MM.1S (cell line): ENCODE measurements at places on chromosomes 7 and 10.

DNA sequence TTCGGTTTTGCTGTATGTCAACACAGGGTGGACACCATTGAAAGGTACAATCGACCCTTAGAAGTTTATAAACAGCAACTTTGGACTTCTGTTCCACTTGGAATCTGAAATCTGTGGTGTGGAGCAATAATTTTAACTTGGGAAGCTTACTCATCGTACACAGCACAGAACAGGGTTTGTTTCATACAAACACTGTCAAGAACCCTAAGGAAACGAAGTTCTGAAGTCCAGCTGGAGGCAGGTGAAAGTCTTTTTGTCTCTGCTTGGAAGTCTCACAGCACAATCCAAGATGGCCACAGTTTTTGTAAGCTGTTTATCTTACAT is 31.5 kb downstream of the NMT2 start:
- H3K4me3 ChIP-seq = no peak overlapping the region
- H3K27me3 ChIP-seq = no peaks in the 10 kb centered on the region
- H3K27ac ChIP-seq = no peak overlapping the region
- H3K4me1 ChIP-seq = no peaks in the 10 kb centered on the region
- H3K36me3 ChIP-seq = no peaks in the 10 kb centered on the region
- DNase-seq = no peak

GRCh38 chr7:40331915-40332314 is 197.1 kb downstream of the SUGCT start:
- peaks cover 21% of the 10 kb centered on the region for H3K4me1 ChIP-seq
- DNase-seq = no peak
- no peaks in the 10 kb centered on the region for H3K27me3 ChIP-seq
- no peak overlapping the region for H3K4me3 ChIP-seq
- H3K27ac ChIP-seq = no peak overlapping the region

DNA sequence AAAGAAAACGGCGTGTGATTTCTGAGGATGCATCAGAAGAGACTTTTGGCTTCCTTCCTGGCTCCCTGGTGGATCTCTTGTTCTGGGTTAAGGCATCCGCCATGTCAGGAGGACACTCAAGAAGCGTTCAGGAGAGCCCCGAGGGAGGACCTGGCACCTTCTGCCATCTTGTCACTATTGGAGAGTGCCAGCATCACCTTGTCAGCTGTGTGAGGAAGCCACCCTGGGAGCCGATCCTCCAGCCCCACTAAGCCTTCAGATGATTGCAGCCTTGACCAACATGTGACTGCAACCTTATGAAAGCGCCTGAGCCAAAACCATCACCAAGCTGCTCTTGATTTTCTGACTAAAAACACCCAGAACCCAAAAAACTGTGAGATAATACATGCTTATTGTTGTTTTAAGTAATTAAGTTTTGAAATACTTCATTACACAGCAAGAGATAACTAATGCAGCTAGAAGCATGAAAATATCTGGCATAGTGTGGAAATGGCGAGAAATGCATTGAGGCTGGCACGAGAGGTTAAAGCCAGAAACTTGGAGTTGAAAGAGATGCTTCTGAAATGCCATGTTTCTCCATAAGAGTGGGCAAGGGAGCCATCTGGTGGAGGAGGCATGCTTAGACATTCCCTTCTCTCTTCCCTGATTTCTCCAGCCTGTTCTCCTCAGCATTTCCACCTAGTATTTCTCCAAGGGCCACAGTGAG is 5.4 kb upstream of the ZFYVE27 start:
- peak; percentile 51 for DNase-seq
- no peaks in the 10 kb centered on the region; the same call in 1 of the 2 replicates for H3K27me3 ChIP-seq
- H3K36me3 ChIP-seq = no peaks in the 10 kb centered on the region
- H3K27ac ChIP-seq = no peak overlapping the region
- no peak overlapping the region for H3K4me3 ChIP-seq

DNA sequence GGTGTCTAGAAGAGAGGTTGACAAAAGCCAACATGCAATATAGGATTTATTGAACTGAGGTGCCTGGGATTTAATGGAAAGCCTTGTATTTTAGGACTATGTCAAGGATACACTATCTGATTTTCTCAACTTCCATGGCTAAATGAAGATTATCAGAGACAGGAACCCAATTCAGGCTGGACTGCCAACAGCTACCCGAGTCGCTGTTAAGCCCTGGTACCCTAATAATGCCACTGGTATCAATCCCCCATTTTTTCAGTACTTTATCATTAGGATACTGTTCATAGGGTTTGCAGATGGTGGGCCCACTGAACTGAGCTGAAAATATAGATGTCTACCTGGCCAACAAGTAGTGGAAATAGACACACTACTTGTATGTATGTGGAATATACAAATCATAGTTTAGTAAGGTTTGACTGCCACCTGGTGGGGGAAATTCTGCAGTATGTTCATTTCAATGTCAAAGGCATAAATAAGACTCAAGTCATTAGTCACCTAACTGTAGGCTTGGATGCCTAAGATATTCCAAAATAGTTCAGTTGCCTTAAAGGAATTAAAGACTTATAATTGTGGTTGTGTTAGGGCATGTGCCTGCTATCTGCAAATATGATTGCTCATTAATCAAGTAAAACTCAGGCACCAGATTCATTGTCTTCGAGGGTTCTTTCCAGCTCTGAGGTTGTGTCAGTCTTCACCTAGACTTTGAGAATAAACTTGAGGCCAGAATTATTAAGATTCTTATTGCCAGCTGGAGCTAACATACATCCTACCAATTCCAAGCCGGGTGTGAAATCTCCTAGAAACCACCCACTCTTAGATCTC is 34.1 kb upstream of the NOBOX start:
- peak; percentile 67 for DNase-seq
- H3K4me1 ChIP-seq = no peaks in the 10 kb centered on the region
- no peak overlapping the region for H3K4me3 ChIP-seq
- H3K27ac ChIP-seq = no peak overlapping the region

DNA sequence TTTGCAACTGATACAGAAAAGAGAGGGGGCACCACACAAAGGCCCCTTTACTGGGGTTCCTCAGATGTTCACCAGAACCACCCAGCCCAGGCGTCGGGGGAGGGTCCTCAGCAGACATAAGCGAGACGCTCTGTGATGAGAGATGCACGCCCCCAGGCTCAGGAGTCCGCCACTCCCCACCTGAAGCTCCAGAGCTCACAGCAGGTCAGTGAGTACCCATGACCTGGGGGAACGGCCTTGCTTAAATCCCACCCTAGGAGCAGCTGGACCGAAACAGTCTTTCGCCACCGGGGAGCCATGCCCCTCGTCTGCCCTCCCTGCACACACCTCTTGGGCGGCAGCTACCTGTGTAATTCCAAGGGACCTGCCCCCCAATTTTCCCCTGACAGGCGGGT is 2.8 kb downstream of the CRYGN start:
- H3K27ac ChIP-seq = no peak overlapping the region
- no peak overlapping the region for H3K4me3 ChIP-seq
- H3K27me3 ChIP-seq = peaks cover 36% of the 10 kb centered on the region
- H3K4me1 ChIP-seq = no peaks in the 10 kb centered on the region

DNA sequence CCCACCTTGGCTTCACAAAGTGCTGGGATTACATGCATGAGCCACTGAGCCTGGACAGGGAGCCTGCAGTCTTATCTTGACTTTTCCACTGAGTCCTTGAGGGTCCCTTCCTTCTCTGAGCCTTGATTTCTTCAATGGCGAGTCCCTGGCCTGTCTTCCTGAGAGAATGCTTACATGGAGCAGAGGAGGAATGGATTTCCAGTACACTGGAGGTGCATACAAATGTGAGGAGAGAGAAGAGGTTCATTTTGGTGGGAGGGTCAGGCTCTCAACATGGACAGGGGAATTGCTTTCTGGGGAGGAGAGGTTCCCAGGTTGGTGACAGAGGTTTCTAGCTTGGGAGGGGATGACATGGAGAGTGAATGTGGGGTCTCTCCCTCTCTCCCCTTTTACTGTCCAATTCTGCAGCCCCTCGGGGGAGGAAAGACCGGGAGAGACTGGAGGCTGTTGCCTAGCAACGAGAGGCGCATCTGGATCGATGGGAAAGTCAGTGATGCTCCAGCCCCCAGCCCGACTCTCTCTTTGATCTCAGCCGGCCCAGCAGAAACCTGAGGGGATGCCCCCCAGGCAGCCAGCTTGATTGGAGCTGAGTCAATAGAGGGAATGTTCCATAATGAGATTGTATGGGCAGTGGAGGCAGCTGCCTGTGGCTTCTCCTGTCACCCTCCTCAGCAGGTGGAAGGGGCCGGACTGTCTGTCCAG is 14.8 kb downstream of the SRRM3 start:
- no peak overlapping the region for H3K4me3 ChIP-seq
- no peak overlapping the region for H3K27ac ChIP-seq
- no peak for DNase-seq
- no peaks in the 10 kb centered on the region for H3K4me1 ChIP-seq
- H3K27me3 ChIP-seq = peaks cover 77% of the 10 kb centered on the region
- no peaks in the 10 kb centered on the region for H3K36me3 ChIP-seq

- peaks cover 22% of the 10 kb centered on the region for H3K4me1 ChIP-seq
- peaks cover 5% of the 10 kb centered on the region; the same call in 1 of the 2 replicates for H3K27me3 ChIP-seq
- no peak for DNase-seq
- H3K36me3 ChIP-seq = no peaks in the 10 kb centered on the region
- no peak overlapping the region for H3K4me3 ChIP-seq
Measured at GRCh38 chr10:127532193-127532592, 16.9 kb upstream of the NPS start.

- no peak overlapping the region for H3K4me3 ChIP-seq
- H3K27ac ChIP-seq = no peak overlapping the region
- no peak for DNase-seq
- no peaks in the 10 kb centered on the region for H3K27me3 ChIP-seq
Measured at GRCh38 chr10:7320072-7320471, 90.8 kb downstream of the SFMBT2 start.
